ENCODE measurements at places on chromosomes 1 and 21.

DNA sequence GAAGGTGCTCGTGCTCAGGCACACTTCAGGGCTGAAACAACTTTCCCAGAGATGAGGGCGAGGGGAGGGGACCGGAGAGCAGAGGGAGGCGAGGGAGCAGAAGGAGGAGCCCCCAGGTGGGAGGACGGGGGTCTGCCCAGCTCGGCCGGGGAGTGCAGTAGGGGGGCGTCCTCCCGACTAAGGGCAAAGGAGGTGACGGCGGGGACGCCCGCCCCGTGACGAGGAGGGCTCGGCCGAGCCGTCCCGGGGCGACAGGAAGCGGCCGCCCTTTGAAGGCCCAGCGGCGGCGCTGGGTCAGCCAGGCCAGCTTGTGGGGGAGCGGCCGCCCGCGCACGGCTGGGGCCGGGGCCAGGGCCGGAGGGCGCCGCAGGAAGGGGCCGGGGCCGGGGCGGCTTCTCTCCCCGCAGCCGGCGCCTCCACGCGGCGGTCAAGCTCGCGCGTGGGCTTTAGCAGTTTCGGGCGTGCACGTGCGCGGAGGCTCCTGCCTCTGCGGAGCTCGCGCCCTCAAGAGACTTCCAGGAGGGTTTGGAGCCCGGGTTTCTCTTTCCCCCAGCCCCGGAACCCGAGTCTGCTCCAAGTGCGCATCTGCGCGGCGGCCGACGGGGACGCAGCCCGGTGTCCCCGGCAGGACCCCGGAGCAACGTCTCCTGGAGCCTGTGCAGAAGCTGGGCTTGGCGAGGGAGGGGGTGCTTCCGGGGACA, 100.8 kb upstream of the SLC45A1 start:
- DNase-seq: peak; percentile 58

DNA sequence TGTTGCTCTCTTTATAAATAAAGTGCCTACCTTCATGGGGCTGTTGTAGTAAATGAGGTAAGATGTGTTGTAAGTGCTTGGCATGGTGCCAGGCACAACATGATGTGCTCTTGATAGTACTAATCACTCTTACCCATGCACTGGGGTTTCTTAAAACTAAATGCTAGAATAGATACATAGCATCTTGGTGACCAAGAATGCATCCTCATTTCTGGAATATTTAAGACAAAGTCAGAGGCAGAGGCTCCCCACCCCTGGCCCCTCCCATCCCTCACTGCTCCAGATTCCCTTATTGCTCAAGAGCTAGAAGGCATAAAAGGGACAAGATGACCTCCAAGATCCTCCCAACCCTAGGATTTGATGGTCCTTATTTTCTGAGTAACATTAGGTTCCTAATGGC, 61.3 kb downstream of the GLUL start:
- DNase-seq: peak; percentile 51

DNA sequence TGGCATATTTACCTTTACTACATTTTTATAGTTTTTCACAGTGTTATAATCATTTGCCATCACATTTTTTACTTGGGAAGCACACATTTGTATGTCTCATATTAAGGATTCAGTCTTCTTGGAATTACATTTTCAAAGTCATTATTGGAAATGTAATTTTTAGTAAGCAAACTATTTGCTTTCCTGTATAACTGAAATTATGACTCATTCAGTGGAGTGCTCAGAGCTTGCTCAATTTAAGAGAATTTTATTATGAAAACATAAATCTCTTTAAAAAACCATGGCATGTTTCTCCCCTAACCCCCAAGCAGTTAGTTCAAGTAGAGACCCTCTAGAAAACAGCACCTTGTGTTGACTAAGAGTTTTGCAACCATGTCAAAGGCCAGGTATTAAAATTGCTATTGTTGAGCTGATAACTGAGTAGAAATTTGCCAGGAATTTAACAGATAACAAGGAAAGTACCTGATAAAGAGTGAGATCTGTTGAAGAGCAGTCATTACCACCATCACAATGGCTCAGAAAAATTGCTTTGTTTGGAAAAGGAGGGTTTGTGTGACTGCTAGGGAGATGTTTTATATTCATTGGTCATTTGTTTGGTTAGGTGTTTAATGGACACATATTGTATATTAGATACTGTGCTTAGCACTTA, 105.9 kb downstream of the KCNK2 start:
- DNase-seq: no peak

GRCh38 chr1:247297263-247298123, 34.2 kb downstream of the ZNF496 start:
- DNase-seq: no peak

- DNase-seq: no peak
These were observed 835 bp downstream of the UHMK1 start for GRCh38 chr1:162498496-162498810.

GRCh38 chr1:164805399-164805798, 246.4 kb downstream of the PBX1 start:
- DNase-seq: no peak

DNA sequence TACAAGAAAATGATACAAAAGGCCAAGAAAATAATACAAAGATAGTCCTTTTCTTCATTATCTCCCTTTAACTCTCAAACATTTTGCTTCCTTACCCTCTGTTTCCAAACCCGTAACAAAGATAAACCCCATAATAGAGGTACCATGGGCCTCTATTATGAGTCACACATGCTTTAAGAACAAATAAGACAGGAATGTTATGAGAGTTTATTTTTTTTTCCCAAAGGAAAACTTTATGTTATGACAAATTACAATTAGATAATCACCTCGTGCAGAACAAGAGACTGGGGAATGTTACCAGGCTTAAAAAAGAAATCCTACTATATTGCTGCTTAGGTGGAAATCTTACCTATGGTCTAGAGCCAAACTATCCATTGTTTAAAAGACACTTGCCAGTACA, 272.0 kb downstream of the BRINP3 start:
- DNase-seq: no peak

- DNase-seq: no peak
These were observed 169.5 kb upstream of the DPYD start for GRCh38 chr1:98090351-98090750.

DNA sequence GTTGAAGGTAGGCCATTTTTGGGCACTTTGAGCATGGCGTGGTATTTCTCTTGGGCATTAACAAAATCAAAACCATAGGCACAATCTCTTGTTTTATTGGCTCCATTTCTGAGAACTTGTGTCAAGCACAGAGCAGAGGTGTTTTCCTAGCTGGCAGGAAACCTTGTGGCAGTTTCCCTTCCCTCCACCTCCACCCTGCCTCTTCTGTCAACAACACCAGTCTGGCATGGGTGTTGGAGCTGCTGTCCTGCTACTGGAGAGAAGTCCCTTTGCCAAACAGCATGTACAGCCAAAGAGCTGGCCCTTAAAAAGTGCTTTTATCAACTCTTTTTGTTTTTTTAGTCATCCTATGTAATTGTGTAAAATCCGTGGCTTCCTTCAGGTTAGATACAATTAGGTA, 16.0 kb downstream of the ATP1A1 start:
- no peak for DNase-seq

- no peak for DNase-seq
These were observed 125.8 kb upstream of the NFIA start for GRCh38 chr1:60956520-60956919.
